ENCODE measurements at places on chromosomes 11 and 22.
A peak's percentile ranks its signal among the peaks of the same experiment; 100 is the strongest.

DNA sequence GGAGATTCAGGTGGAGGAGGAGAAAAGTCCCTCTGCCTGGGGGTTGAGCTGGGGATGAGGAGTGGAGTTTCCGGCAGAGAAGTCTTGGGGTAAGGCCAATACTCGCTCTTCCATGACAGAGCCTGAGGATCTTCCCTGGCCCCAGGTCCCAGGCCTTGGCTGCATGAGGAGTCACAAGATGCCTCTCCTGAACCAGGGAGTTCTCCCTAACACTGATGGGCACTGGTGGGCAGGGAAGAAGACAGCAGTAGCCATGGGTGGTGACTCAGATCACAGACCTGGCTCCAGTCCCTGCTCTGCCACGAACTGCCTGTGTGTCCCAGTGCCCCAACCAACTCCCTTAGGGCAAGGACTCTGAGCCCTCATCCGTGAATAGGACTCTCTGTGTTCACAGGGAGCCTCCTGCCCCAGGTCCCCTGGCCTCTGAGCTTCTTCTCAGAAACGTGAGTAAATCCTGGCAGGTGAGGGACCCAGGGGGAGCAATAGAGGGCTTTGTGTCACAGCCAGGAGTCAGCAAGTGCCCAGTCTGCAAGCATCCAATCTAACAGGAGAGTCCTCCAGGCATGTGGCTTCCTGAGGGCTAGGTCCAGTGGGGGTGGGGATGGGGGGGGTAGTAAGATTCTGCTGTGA is 45.5 kb upstream of the FTH1 start:
- DNase-seq, result no peak

GRCh38 chr22:19700790-19701419 is 13.4 kb upstream of the SEPTIN5 start:
- DNase-seq, result no peak

DNA sequence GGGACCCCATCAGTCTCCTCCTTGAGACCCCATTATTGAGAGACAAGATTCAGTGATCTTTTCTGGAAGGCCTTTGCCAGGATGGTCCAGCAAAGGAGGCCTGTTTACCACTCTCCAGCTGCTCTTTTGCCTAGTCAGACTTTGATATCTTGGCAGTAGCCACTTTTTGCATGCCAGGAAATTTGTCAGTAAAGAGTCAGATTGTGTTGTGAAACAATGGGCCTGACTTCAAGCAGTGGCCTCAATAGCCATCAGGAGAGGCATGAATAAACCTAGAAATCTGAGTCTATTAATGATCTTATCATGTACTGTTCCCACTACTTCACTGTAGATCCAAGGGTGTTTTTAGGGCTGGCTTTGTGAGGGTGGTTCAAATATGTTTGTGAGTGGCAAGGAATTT is 479.4 kb downstream of the JRKL start:
- DNase-seq, result no peak

DNA sequence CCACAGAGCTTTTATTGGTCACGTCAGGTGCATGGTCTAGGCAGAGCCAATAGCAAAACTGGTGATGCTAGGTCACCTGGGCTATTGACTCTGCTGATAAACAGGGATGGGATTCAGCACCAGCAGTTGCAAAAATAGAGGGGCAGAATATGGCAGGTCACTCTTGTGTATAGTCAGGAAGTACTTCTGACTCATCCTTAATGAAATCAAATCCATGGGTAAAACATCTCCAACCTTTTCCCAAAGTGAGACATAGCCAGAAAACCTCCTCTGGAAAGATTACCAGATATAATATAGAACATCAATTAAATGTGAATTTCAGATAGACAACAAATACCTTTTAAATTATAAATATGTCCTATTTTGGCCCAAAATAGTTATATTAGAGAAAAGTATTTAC is 383.2 kb downstream of the METTL15 start:
- DNase-seq, result no peak

DNA sequence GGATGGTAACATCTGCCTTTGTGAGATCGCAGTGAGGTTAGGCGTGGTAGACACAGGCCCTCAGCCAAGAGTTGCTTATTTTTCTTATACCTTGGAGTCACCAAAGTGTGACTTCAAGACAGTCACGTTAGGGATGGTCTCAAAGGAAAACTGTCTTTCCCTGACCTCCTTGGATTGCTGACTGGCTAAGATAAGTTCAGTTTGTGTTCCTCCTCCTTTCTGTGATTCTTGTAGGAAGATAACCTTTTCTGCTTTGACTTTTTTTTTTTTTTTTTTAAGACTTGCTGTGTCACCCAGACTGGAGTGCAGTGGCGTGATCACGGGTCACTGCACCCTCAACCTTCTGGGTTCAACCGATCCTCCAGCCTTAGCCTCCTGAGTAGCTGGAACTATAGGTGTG is 23.1 kb downstream of the TAB1 start:
- no peak for DNase-seq

DNA sequence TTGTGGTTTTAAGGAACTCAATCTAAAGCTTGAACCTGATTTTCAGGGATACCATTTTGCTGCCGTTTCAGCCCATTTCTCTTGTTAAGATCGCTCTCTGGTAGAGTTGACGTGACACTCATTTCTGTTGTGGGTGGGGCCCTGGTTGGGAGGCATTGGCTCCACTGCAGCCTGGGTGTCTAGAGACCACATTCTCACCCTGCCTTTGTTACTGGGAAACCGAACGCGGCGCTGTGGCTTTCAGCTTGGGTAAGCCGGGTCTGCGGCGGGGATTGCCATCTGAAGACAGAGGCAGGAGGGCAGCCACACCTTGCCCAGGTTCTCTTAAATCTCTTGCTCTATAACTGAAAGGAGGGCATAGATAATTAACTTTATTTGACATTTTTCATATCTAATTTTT is 3.2 kb downstream of the EHF start:
- no peak for DNase-seq

DNA sequence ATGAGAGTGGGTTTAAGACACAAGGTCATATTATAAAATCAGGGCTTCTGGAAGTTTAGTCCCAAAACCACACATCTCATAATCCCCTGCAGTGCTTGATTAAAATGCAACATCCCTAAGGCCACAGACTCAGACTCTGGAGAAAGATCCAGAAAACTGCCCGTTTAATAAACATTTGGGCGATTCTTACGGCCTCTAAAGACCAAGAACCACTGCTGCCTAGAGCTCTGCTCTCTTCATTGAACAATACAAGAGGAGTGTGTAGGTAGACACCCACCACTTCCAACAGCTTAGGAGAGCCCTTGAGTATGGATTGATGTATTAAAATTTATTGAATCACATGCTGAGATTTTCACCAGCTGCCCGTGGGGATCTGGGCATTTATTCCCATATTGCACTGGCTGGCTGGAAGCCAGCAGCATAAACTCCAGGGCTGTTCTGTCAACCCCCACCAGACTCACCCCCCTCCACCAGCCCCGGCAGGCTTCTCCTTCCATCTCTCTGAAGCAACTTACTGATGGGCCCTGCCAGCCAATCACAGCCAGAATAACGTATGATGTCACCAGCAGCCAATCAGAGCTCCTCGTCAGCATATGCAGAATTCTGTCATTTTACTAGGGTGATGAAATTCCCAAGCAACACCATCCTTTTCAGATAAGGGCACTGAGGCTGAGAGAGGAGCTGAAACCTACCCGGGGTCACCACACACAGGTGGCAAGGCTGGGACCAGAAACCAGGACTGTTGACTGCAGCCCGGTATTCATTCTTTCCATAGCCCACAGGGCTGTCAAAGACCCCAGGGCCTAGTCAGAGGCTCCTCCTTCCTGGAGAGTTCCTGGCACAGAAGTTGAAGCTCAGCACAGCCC is 749 bp upstream of the BEST1 start:
- DNase-seq, result peak; percentile 95

DNA sequence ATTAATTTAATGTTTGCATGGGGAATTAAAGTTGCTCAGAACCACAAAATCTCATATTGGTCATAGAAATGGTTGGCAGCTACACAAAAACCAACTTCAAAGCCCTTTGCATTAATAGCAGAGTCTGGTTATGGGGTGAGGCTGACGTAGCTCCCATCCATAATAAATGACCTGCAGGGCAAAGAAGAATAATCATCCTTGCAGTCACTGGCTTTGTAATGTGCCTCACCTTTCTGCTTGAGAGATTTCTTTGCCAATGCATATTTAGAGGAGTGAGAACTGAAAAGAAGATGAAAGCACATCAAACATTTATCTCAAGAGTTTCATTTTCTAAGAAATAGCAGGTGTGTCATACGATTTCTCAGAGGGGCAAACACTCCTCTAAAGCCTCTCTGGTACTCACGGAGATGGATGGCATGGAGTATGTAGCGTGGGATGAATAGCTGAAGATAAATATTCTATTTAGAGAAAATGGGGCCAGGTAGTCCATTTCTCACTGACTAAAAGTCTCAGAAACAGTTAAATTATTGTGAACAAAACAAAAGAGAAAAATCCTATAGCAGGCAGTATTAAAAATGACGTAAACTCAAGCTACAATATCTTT is 1491.9 kb downstream of the FAM181B start:
- no peak for DNase-seq

DNA sequence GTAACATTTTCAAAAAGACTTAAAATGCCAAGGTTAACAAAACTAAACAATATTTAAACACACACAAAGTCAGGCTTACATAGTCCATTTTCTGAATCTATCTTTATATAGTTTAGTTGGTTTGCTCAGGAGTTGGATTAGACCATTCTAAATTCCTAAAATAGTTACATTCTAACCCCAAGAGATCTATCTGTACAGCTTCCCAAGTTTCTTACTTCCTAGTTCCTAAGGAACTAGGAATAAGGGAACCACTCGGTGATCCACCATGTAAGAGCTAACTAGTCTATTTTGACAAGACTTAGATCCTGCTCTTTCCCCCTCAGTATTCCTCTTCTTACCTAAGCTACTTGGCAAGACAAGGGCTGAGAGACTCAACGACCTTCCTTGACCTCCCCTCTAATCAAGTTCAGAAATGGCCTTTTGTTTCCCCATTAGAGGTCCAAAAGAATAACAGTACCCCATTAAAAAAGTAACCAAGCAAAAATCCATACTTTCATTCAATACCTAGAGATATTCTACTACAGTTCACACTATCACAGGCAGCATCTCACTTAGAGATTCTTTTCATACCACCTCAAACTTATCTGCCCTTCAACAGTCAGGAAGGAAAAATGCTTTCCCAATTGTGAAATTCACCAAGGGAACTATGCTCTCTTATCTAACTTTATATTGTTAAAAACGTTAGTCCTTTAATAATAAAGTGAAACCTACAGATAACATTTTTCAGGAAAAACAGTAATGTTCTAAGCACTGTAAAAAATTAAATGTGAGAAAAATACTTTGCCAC is 253.1 kb downstream of the TTC28 start:
- no peak for DNase-seq

GRCh38 chr11:84234462-84235202 is 948.5 kb upstream of the CCDC90B start:
- DNase-seq, result no peak

GRCh38 chr11:131430473-131431208 is 60.2 kb downstream of the NTM start:
- no peak for DNase-seq

- peak; percentile 83 for DNase-seq
Measured at GRCh38 chr22:44525941-44526778, 28.1 kb upstream of the RTL6 start.

Data from NCI-H524 (cell line).